ENCODE measurements at places on chromosomes 2 and 18. TPM values are rescaled to one million over a fixed set of nuclear protein-coding genes. Genes with fewer than 3 reads are reported as not detected.

- no peak for DNase-seq
Observed at GRCh38 chr2:239252801-239253200, 148.0 kb downstream of the HDAC4 start.

DNA sequence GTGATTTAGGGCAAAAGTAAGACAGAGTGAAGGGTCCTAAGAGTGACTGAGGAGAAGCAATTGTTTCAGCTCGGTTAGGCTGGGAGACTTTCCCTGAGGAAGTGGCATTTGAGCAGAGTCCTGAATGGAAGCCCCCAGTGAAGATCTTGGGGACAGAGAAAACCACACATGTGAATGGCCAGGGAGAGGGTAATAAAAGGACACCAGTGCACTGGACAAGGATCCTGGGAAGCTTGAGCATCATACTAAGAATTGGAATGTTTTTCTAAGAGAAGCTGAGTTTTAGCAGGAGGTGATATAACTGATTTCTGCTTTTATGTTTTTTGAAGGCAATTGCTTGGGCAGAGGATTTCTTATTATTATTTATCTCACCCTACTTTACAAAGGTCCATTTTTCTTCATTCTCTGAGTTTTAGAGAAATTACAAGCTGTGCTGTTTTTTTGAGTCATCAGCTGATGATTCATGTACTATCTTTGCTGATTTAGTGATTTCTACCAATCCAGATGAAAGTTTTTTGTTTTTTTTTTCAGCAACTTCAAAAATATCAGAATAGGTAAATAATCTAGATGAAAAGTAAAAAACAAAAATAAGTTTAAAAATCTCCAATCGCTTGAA is 43.5 kb downstream of the MFSD6 start:
- DNase-seq: no peak

- no peak for DNase-seq
Observed at GRCh38 chr2:159564081-159564480, 52.3 kb downstream of the BAZ2B start.

DNA sequence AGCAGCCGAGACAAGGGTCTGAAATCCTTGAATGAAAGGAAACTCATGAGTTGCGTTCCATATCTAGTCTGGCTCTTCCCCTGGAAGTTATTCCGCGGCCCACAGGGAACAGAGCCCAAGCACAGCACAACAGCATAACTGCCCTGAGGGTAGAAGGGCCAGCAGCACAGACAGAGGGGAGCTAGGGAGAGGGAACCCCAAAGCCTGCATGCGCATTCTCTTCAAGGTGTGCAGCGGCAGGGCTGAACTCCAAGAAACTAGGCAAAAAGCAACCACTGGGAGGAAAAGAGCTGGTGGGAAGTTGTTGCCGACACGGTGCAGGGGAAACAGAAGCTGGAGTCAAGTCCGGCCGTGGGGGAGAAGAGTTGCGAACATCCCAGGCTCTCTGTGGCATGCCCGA is 11.8 kb downstream of the GPR148 start:
- DNase-seq: no peak

GRCh38 chr2:5756272-5756671 is 64.1 kb downstream of the SOX11 start:
- no peak for DNase-seq

The UGT1A3 gene
- not detected for total RNA-seq
